ENCODE measurements at places on chromosomes 16 and 17.

DNA sequence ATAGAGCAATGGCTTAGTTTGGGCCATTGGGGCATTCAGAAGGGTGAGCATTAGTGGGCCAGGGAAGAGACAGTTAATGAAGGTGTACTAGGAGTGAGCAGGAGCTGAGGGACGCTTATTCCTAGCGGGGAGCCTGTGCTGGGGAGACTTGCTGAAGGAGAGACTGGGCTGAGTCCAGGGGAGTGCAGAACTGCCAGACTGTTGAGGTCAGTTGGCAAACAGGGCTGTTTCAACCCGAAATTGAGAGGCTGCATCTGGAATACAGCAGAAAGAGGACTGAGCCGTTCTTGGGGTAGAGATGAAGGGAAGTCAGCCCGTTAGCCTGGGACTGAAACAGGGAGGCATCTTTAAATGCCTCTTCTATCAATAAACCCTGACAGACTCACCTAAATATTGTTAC, 33.2 kb downstream of the MAP2K6 start:
- DNase-seq, result no peak

DNA sequence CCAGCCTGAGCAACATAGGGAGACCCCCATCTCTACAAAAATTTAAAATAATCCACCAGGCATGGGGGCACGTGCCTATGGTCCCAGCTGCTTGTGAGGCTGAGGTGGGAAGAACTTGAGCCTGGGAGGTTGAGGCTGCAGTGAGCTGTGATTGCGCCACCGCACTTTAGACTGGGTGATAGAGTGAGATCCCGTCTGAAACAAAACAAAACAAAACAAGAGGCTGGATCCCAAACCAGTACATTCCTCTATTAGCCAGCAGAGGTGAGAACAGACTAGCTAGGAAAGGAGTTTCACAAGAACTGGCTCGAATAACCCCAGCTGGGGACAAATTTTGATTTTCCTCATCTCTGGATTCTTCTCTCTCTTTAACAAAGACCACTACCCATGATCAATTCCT, 366.7 kb upstream of the ZFHX3 start:
- no peak for DNase-seq

GRCh38 chr17:38621538-38621937, 15.8 kb upstream of the SRCIN1 start:
- DNase-seq, result no peak

DNA sequence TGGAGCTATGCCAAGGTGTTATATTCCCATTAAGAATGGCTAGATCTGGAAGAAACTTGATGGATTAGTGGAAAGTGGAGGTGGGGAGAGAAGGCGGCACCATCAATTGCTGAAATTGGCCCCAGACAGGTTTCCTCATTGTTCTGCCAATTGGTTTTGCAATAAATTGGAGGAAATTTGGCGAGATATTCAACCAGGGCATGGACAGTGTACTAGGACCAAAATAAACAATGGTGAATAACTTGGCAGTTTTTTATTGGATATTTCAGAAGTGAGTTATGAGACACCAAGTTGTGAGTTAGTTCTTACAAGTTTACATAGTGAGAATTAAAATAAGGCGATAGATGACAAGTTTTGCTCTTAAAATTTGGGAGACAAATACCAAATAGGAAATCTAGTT, 41.1 kb upstream of the SOX9 start:
- no peak for DNase-seq

DNA sequence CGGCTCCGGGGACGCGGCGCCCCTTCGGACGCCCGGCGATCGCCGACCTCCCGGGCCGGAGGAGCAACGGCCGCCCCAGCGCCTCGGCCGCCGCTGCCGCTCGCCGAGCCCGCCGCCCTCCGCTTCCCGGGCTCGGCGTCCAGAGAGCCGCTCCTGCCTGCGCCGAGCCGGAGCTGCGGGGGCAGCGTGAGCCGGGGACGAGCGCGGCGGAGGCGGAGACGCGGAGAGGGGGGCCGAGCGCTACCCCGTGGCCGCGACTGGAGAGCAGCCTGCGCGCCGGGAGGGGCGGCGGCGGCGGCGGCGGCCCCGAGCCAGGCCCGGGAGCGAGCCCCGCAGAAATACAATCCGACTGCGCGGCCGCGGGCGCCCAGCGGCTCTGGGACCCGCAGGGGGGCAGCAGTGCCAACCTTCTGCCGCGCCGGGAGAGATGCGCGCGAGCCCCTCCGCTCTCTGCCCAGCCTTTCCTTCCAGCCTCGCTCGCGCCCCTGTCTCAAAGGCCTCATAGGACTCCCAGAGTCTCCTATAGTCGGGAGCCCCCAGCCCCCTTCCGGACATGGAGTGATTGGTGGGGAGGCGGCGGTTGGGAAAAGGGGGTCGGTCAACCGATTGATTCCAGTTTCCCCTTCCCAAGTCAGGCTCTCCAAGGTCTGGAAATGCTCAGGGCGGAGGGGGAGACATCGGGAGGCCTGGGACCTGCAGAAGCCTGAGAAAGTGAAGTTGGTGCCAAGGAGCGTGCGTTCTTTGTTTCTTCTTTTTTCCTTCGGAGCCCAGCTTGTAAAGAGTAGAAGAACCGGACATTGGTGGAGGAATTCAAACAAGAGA, 1.0 kb upstream of the SDK2 start:
- DNase-seq, result no peak

DNA sequence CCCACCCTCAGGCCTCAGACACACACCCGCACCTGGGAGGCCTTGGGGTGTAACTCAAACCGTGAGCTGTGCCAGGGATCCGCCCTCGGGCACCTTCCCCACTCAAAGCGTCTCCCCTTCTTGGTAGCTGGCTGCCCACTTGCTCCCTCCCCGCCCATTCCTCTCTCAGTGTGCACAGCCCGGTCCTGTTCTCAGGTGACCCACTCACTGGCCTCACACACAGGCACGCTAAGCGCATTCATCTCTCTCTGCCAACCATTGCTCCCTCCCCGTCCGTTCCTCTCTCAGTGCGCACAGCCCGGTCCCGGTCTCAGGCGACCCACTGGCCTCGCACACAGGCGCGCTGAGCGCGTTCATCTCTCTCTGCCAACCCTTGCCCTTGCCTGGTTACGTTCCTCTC, 20.8 kb downstream of the WDR45B start:
- DNase-seq, result no peak

DNA sequence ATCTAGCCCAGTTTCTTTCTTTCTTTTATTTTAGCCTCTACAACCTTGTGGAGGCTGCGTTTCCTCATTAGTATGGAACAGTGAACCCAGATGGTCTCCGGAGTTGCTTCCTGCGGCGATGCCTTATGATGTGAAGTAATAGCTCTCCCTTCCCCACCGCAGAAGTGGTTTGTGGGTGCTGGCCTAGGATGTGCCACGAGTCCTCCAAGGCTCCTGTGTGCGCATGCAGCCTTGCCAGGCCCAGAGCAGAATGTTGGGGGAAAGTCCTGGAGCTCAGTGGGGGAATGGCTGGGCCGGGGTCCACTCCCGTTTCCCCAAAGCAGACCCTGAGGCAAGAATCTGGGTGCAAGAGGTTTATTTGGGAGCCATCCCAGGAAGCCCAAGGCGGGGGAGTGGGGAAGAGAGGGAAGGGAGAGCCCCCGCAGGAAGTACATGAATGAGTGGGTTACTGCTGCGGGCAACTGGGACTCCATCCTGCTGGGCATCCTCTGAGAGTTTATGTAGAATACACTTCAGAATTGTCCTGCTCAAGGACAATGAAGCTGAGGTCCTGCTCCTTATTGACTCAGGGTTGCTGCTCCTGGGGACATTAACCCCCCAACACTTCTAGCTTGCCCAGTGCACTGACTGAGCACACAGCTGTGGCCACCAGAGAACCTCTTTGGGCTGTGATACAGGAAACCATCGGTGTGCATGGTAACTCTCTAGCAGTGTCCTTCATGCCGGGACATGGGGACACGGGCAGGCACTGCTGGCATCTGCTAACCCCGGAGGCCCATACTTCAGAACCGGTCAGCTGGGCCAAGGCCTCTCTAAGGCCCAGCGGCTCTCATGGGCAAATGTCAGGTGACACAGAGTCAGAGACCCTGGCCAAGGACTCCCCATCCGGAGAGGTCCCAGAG, 3.7 kb upstream of the HCRT start:
- no peak for DNase-seq

DNA sequence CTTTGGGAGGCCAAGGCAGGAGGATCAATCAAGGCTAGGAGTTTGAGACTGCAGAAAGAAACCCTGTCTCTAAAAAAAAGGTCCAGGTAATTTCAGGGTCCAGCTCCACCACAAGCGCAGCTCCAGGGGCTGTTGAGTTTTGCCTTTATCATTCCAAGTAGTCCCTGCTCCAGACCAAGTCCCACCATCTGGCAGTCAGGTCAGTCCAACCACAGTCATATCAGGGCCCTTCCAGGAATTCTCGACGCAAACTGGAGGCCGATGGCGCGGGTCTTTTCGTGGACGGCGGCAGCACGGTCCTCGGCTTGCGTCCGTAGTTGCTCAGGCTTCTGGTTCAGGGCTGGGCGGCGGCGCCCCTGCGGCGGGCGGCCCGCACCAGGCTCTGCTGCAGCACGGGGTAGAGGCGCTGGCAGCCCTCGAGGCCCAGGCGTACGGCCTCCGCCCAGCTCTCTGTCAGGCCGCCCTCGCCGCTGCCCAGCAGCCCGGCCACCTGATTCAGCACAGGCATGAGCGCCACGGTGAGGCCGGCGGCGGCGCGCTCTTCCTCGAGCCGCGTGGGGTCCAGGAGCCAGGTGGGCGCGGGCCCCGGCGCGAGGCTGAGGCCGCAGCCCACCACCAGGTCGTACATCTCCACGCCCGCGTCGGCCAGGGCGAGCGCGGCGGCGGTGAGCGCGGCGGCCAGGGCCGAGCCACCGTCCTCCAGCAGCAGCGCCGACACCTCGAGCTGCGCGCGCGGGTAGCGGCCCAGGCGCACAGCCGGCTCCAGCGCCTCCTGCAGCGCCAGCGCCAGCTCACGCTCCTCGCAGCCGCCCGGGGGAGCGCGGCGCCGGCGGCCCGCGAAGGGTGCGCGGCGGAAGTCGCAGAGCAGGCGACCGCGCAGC, 752 bp downstream of the EXOSC6 start:
- peak; percentile 2 for DNase-seq

GRCh38 chr17:43645765-43646481, 15.8 kb downstream of the MEOX1 start:
- no peak for DNase-seq

DNA sequence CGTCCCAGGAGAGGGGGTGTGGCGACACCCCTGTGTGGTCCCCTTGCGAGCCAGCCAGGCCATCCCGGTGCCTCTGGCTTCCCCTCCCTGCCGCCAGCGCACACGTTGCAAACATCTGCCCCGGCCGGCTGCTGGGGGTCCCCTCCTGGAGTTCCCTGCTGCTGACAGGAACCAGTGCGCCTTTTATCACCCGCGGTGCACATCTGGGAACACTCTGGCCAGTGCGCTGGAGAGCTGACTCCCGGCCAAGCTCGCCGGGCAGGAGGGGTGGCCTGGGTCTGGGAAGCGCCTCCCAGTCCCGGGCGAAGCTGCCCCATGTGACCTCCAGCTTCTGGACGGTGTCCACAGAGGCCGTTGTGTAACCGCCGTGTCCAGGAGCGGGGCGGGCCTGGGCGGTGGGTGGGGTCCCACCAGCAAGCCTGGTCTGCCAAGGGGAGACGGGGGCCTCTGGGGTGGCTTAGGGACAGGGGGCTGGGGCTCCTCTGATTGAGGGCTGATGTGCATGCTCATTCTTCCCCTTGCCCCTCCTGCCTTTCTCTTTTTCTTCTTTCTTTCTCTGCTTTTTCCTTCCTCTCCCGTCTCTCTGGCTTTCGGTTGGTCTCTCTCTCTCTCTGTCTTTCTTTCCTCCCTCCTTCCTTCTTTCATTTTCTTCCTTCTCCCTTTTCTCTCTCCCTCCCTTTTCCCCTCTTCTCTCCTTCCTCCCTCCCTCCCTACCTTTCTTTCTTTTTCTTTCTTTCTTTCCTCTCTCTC, 25.2 kb upstream of the CIBAR2 start:
- no peak for DNase-seq

- DNase-seq, result no peak
These were observed 567.4 kb upstream of the ZFHX3 start for GRCh38 chr16:73615071-73615940.

- no peak for DNase-seq
These were observed 75.7 kb upstream of the FAM20A start for GRCh38 chr17:68676856-68677255.

- no peak for DNase-seq
These were observed 9.5 kb upstream of the ZFP90 start for GRCh38 chr16:68529608-68529930.

- no peak for DNase-seq
These were observed 57.1 kb upstream of the AXIN2 start for GRCh38 chr17:65618516-65618915.

DNA sequence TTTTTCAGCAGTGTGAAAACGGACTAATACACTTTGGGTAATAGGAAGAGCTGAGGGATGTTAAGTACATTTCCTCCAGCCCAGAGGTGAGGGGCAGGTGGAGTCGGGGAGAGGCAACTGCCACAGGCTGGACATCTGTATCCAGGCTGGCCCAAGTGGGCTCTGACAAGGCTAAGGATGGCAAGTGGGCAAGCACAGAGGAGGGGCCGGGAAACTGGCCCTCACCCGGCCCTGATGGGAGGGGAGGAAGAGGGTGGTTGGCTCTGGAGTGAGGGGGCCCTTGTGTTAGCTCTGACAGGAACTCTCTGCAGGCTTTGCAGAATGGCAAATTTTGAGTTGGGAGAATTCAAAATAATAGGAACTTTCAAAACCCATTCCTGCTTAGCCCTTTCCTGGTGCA, 251.0 kb upstream of the TNRC6C start:
- no peak for DNase-seq

DNA sequence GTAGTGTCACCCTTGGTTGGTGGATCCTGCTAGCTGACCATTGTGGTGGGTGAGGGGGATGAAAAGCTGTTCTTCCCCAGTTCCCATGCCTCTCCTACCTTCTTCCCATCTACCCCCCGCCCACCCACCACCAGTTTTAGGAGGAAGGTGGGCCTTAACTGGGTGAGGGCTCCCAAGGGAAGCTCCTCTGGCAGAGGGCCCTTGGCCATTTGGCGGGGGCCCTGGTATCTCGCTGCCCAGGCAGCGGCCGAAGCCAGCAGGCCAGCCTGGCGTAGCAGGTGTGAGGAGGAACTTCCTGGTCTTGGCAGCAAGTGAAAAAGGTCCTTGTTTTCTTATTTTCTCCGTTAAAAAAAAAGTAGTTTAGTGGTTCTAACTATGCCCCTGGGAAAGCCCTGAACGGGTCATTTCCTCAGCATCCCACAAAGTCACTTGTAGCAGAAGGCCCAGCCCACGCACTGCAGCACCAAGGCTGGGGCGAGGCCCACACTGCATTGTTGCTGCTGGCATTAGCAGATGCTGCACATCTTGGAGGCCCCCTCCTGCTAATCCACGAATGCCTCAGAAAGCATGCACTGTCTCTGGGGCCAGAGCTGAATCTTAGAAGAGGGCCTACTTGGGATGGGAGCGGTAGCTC, 72.5 kb downstream of the MPRIP start:
- DNase-seq, result no peak

DNA sequence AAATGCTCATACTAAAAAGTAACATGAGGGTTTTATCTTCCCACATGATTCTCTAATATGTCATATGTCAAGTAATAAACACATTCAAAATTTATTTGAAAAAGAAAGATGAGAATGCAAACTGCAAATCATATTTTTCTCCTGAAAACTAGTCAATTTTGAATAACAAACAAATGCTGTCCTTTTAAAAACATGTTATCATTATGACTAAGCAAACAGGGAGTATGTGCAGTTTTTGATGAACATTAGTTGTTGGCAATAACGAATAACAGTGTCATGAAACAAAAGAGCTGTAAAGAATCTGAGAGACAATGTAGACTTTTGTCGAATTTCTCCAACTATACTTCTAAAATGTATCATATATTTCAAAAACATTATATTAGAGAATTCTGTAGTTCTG, 34.8 kb downstream of the RPGRIP1L start:
- no peak for DNase-seq

GRCh38 chr17:16942141-16943031, 29.5 kb downstream of the TNFRSF13B start:
- DNase-seq, result no peak

Data from CD4-positive, alpha-beta T cell treated with Interleukin-4 for 4 hours (primary cell).